Adrenal gland (tissue), 19 donors: ENCODE measurements at places on chromosomes 6 and 20. TPM values are rescaled to one million over a fixed set of nuclear protein-coding genes. Genes with fewer than 3 reads are reported as not detected.

- H3K4me1 ChIP-seq = no peaks in the 10 kb centered on the region
- H3K27me3 ChIP-seq = no peaks in the 10 kb centered on the region
- H3K36me3 ChIP-seq = no peaks in the 10 kb centered on the region
Observed at GRCh38 chr6:119671105-119671504, 321.5 kb upstream of the MAN1A1 start.

Gene DUSP22
- 37.4 TPM for total RNA-seq

DNA sequence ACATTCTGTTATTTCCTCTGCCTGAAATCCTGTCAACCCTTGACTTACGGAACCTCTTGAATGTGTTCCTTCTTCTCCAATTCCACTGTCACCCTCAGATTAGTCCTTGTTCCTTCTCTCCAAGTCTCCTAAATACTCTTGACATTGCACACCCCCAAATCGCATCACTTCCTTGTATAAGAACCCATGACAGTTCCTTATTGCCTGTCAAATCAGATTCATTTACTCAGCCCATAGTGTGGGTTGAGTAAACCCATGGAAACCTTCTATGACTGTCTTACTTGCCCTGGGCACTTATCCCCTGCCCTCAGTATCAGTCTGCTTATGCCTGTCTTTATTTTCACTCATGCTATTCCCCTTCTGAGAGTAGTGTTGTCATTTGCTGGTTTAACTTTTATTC lies 40.5 kb downstream of the ARMC2 start:
- H3K27ac ChIP-seq = no peak overlapping the region
- no peaks in the 10 kb centered on the region for H3K36me3 ChIP-seq
- DNase-seq = no peak
- peaks cover 11% of the 10 kb centered on the region for H3K4me1 ChIP-seq

GRCh38 chr6:147849401-147850330 lies 341.2 kb downstream of the SAMD5 start:
- no peak for DNase-seq
- no peak overlapping the region for H3K27ac ChIP-seq
- no peak overlapping the region for H3K4me3 ChIP-seq
- peaks cover 9% of the 10 kb centered on the region for H3K4me1 ChIP-seq
- no peaks in the 10 kb centered on the region for H3K27me3 ChIP-seq

GRCh38 chr6:91055959-91056358 lies 469.1 kb upstream of the MAP3K7 start:
- H3K27ac ChIP-seq = no peak overlapping the region
- H3K4me3 ChIP-seq = no peak overlapping the region
- DNase-seq = no peak
- H3K36me3 ChIP-seq = no peaks in the 10 kb centered on the region
- no peaks in the 10 kb centered on the region for H3K4me1 ChIP-seq

Gene PRPH2
- 1.3 TPM for total RNA-seq
